ENCODE measurements at places on chromosomes 12 and 14.

GRCh38 chr12:109844983-109845823 is 12.0 kb upstream of the TRPV4 start:
- no peaks in the 10 kb centered on the region for H3K36me3 ChIP-seq
- peaks cover 5% of the 10 kb centered on the region for H3K4me1 ChIP-seq
- H3K4me3 ChIP-seq: peak overlapping the region; percentile 11
- peak; percentile 86 for DNase-seq
- no peak overlapping the region for H3K27ac ChIP-seq
- H3K27me3 ChIP-seq: no peaks in the 10 kb centered on the region

DNA sequence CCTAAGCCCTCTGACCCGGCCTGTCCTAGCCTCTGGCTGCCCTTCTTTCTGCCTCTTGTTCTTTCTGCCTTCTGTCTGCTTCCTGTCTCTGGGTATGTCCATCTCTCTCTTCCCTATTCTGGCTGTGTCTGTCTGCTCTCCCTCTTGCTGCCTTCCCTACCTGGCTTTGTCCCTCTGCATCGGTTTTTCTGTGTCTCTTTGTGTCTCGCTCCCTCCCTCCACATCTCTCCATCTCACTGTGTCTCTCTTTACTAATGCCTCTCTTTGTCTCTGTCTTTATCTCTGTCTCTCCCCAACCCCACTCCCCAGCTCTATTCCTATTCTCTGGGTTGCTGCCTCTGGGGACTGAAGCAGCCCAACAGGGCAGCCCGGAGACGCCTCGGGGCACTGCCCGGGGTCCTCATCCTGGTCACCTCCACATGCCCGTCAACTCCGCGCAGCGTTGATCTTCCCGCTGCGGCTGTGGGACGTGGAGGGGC is 10.1 kb downstream of the SHMT2 start:
- H3K27me3 ChIP-seq: peaks cover 57% of the 10 kb centered on the region
- no peak overlapping the region for H3K27ac ChIP-seq
- H3K4me1 ChIP-seq: peaks cover 79% of the 10 kb centered on the region
- DNase-seq: no peak
- no peaks in the 10 kb centered on the region for H3K36me3 ChIP-seq

DNA sequence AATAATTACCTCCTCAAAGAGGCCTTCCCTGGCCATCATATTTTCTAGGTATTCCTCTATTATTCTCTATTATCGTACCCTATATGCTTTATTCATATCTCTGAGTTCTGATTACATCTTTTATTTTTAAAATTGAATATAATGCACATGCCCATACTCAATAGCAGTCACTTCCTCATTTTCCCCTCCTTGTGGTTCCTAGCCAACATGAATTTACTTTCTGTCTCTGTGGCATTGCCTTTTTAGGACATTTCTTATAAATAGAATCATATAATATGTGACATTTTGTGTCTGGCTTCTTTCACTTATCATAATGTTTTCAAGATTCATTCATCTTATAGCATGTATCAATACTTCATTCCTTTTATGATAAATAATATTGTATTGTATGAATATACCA is 74.4 kb upstream of the TRHDE start:
- H3K27ac ChIP-seq: no peak overlapping the region
- no peak for DNase-seq
- no peaks in the 10 kb centered on the region for H3K27me3 ChIP-seq
- no peaks in the 10 kb centered on the region for H3K36me3 ChIP-seq
- H3K4me3 ChIP-seq: no peak overlapping the region
- no peaks in the 10 kb centered on the region for H3K4me1 ChIP-seq

DNA sequence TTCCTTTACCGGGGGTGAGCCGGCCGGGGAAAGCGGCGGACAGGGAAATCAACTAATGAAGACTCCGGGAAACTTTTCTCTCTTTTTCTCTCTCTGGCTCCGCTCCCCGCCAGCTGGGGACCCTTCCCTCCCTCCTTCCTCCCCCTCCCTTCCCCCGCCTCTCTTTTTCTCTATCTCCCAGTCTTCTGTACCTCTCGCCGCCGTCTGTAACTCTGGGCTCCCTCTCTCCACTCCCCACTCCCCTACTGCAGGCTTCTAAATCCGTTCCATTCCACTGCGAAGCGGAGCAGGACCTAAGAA is 6.9 kb upstream of the HOXC11 start:
- no peak for DNase-seq
- peak overlapping the region; percentile 95 for H3K27ac ChIP-seq
- H3K36me3 ChIP-seq: no peaks in the 10 kb centered on the region
- peaks cover 28% of the 10 kb centered on the region for H3K4me1 ChIP-seq

DNA sequence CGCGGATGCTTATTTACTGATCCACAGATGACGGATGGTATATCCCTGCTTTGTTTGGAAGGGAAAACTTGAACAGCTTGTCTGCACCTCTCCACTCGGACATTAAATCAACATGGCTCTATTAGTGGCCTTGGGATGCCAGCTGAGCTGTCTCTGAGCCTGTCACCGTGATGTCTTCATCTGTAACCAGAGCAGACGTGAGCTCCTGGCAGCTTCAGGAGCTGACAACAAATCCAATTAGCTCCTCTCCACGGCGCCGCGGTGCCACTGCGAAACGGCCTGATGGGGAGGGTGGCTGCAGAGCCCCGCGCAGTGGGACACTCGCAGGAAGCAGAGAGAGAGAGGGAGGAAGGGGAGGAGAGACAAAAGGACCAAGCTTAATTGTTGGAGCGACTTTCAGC is 112.3 kb downstream of the PAPOLA start:
- H3K4me1 ChIP-seq: no peaks in the 10 kb centered on the region
- no peaks in the 10 kb centered on the region for H3K36me3 ChIP-seq
- H3K27ac ChIP-seq: no peak overlapping the region
- H3K4me3 ChIP-seq: no peak overlapping the region

DNA sequence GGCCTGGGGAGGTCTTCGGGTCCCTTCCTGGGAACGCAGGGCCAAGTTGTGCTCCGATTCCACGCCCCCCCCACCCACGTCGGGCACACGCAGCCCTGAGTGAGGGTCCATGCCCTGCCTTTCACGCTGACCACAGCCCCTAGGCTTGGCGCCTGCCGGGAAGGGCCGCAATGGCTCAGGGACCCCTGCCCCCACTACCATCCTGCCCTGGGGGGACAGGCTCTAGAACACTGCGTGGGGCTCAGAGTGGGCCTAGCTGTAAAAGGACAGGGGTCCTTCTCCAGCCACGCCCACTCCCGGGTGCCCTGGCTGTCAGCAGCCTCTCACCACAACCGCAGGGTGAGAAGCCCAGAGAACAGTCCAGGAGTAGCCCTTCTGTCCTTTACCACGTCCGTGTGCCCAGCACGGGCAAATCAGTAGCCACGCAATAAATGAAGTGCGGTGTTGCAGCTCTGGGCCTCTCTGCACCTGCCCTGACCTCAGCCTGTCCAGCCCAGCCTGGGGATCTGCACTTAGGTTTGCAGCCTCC is 9.4 kb upstream of the GPR68 start:
- no peaks in the 10 kb centered on the region for H3K36me3 ChIP-seq
- no peak for DNase-seq
- H3K4me1 ChIP-seq: no peaks in the 10 kb centered on the region
- peaks cover 3% of the 10 kb centered on the region for H3K27me3 ChIP-seq

GRCh38 chr12:58895053-58895452 is 25.3 kb downstream of the LRIG3 start:
- H3K36me3 ChIP-seq: no peaks in the 10 kb centered on the region
- H3K4me1 ChIP-seq: peaks cover 41% of the 10 kb centered on the region
- no peak overlapping the region for H3K4me3 ChIP-seq
- no peak for DNase-seq

DNA sequence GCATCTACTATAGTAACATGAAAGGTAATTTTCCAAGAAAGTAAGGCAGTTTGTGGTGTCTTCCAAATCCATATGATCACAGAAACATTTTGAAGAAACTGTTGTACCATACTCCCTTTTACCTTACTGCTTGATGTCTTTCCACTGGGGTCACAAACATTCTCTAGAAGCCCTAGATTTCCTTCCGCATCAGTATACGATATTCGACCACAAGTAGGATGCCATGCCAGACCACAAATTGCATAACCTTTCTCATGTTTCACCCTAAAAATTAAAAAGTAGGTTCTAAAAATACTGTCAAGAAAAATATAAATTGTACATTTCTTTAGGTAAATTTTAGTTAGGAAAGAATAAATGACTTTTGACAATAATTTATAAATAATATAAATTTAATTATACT is 26.5 kb downstream of the WDHD1 start:
- DNase-seq: no peak
- no peak overlapping the region for H3K27ac ChIP-seq
- peaks cover 7% of the 10 kb centered on the region for H3K36me3 ChIP-seq
- H3K27me3 ChIP-seq: no peaks in the 10 kb centered on the region
- H3K4me1 ChIP-seq: no peaks in the 10 kb centered on the region
- H3K4me3 ChIP-seq: no peak overlapping the region

DNA sequence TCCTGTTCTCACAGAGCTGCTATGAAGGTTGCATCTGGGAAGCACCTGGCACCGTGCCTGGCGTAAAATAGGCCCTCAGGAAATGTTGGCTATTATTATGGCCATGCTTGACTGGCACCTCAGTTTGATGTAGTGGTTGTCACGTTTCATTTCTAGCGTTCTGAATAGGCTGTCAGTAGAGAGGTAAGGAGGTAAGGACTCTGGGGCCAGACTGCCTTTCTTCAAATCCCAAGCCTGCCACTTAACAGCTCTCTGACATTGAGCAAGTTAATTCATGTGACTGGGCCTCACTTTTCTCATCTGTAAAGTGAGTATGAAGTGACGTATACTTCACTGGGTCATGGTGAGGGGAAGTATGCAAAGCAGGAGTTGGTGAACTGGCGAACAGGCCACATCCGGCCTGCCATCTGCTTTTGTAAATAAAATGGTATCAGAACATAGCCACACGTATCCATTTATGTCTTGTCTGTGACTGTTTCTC is 196.2 kb downstream of the CACNA1C start:
- no peak for DNase-seq
- peaks cover 54% of the 10 kb centered on the region for H3K4me1 ChIP-seq
- no peak overlapping the region for H3K4me3 ChIP-seq
- H3K36me3 ChIP-seq: no peaks in the 10 kb centered on the region

DNA sequence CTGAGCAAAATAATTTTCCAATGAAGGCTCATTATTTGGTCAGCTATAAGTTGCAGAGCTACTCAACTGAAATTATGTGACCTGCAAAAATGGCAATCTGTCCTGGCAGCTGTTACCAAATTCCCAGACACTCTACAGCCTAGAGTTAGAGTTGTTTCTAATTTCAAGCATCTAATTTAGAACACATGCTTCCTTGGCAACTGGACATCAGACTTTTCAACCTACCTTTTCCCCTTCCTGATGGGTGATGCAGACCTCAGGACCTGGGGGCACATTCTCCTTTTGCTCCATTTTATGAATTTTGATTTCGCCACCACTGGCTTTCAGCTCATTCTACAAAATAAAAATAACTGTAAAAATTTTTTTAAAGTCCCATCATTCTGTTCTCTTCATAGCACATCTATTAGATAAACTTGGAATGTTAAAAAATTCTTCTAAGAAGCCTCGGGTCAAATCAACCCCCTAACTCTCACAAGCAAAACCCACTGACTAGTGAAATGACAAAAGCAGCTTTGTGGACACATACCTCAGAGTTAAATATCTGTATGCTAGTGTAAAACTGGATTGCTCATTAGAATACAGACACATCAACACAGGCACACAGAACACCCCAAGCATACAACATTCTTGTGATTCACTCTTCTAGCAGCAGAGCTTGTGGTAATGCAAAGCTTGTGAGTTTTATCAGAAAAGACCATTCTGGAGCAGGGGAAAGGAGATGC is 33.5 kb upstream of the CERS5 start:
- no peak overlapping the region for H3K4me3 ChIP-seq
- H3K4me1 ChIP-seq: no peaks in the 10 kb centered on the region
- no peak overlapping the region for H3K27ac ChIP-seq
- peaks cover 81% of the 10 kb centered on the region for H3K36me3 ChIP-seq
- DNase-seq: no peak

GRCh38 chr12:15274561-15274967 is 47.7 kb upstream of the PTPRO start:
- DNase-seq: no peak
- no peaks in the 10 kb centered on the region for H3K27me3 ChIP-seq
- no peak overlapping the region for H3K4me3 ChIP-seq
- no peaks in the 10 kb centered on the region for H3K36me3 ChIP-seq
- H3K4me1 ChIP-seq: peaks cover 6% of the 10 kb centered on the region
- peak overlapping the region; percentile 47 for H3K27ac ChIP-seq

DNA sequence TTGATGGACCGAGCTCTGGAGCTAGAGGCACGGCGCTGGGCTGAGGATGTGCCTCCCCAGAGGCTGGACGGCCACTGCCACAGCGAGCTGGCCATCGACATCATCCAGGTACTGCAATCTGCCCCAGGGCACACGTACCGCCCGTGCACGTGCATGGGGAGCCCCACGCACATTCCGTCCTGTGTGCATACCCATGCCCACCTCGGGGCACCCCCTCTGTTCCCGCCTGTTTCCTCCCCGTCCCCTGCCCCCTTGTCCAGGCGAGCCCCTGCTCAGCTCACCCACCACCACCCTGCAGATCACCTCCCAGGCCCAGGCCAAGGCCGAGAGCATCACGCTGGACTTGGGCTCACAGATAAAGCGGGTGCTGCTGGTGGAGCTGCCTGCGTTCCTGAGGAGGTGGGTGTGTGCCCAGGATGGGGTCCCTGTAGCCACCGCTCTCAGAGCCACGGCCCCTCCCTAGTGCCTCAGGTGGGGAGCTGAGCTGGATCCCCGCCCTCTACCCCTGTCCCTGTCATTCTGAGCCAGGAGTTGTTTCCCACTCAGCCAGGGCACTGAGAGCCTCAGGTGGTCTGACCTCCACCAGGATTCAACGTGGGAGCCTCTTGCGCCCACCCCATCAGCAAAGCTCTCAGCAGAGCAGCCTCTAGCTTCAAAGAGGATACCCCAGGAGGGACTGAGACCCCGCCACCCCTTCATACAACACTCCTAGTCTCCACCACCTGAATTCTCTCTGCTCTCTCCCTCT is 6.9 kb downstream of the TNFAIP2 start:
- no peaks in the 10 kb centered on the region for H3K4me1 ChIP-seq
- H3K27ac ChIP-seq: no peak overlapping the region
- H3K4me3 ChIP-seq: no peak overlapping the region
- H3K36me3 ChIP-seq: peaks cover 29% of the 10 kb centered on the region
- H3K27me3 ChIP-seq: peaks cover 53% of the 10 kb centered on the region

DNA sequence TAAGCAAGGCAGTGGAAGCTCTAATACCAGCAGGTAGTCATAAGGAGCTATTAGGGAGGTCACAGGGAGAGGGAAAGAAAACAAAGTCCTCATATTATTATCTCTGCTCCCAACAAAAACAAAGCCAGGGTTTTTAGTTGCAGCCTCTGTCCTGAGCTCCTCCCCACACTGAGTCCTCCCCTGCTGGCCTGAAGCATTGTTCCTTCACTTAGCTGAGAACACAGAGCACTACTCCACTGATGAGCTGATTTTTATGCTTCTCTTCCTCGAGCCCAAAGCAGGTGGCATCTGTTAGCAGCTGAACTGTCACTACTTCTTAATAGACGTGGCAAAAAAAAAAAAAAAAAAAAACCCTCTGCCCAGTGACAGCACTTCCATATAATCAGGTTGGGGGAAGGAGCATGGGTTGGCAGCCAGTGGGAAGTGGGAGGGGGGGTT is 10.5 kb upstream of the STAC3 start:
- H3K36me3 ChIP-seq: peaks cover 69% of the 10 kb centered on the region
- no peak for DNase-seq
- H3K4me3 ChIP-seq: no peak overlapping the region
